ENCODE measurements at places on chromosomes 3 and 15. TPM values are rescaled to one million over a fixed set of nuclear protein-coding genes. Genes with fewer than 3 reads are reported as not detected.
A peak's percentile ranks its signal among the peaks of the same experiment; 100 is the strongest.

DNA sequence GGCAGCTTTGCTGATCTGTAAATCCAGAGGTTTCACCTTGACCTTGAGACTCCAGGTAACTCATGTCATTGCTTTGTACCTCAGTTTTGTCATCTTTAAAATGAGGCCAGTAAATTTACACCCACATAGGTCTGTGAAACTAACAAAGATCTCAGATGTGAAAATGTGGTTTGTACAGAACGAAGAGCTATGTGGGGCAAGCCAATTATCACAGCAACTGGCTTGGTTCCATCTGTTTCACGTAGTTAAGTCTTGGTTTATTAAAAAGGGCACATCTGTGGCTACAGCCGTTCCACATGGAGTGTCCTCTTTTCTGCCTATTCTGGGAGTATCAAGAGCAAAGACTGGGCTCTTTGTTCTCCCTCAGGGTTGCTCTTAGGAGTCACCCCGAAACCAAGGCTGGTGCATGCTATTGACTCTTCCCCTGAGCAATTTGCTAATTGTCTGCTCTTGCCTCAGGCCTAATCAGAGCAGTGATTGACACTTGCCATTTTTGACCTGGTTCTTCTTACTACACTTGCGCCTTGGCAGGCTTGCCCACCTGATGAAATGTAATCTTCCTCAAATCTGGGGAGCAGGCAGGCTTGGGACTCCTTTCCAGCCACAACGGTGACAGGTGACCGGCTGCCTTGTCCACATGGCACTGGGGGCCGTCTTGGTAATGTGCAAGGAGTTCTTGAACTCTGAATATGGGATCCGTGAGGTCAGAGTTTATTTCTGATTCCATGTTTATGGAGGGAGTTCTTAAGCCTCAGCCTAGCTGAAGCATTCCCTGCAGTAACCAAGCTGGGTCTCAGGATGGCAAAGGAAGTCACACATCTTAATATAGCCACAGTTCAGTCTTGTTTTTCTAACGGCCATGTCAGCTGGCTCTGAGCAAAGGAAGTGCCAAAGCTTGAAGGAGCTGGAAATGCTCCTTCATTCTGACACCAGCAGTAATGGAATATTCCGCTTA is 40.1 kb downstream of the EAF1 start:
- no peak overlapping the region for H3K4me3 ChIP-seq
- H3K4me1 ChIP-seq: peaks cover 5% of the 10 kb centered on the region
- no peaks in the 10 kb centered on the region for H3K36me3 ChIP-seq

GRCh38 chr3:197942956-197943556 is 6.9 kb upstream of the RPL35A start:
- H3K36me3 ChIP-seq: no peaks in the 10 kb centered on the region
- H3K27me3 ChIP-seq: no peaks in the 10 kb centered on the region
- H3K4me1 ChIP-seq: no peaks in the 10 kb centered on the region
- no peak overlapping the region for H3K27ac ChIP-seq
- H3K4me3 ChIP-seq: no peak overlapping the region
- no peak for DNase-seq

DNA sequence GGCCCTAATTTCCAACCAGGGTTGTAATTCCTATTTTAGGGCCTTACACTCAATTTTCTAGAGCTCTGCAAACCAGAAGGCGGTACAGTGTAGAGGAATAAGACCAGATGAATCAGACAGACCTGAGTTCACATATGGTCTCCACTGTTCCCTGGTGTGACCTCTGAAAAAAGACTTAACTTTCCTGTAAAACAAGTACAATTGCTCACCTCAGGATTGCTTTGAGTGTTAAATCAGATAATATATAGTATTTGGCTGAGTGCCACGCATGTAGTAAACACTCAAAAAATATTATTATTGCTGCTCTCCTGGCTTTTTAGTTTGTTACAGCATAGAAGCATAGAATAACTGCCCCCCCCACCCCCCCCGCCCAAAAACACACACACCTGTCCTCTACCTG is 51.0 kb upstream of the STT3B start:
- DNase-seq: no peak
- no peaks in the 10 kb centered on the region for H3K27me3 ChIP-seq
- H3K4me3 ChIP-seq: no peak overlapping the region
- no peak overlapping the region for H3K27ac ChIP-seq
- no peaks in the 10 kb centered on the region for H3K36me3 ChIP-seq

DNA sequence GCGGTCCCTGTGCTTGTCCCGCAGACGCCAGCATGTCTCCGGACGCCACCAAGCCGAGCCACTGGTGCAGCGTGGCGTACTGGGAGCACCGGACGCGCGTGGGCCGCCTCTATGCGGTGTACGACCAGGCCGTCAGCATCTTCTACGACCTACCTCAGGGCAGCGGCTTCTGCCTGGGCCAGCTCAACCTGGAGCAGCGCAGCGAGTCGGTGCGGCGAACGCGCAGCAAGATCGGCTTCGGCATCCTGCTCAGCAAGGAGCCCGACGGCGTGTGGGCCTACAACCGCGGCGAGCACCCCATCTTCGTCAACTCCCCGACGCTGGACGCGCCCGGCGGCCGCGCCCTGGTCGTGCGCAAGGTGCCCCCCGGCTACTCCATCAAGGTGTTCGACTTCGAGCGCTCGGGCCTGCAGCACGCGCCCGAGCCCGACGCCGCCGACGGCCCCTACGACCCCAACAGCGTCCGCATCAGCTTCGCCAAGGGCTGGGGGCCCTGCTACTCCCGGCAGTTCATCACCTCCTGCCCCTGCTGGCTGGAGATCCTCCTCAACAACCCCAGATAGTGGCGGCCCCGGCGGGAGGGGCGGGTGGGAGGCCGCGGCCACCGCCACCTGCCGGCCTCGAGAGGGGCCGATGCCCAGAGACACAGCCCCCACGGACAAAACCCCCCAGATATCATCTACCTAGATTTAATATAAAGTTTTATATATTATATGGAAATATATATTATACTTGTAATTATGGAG is 79.1 kb downstream of the SMAD6 start:
- H3K4me3 ChIP-seq: no peak overlapping the region
- no peaks in the 10 kb centered on the region for H3K4me1 ChIP-seq
- H3K27ac ChIP-seq: no peak overlapping the region
- no peaks in the 10 kb centered on the region for H3K36me3 ChIP-seq
- no peak for DNase-seq

DNA sequence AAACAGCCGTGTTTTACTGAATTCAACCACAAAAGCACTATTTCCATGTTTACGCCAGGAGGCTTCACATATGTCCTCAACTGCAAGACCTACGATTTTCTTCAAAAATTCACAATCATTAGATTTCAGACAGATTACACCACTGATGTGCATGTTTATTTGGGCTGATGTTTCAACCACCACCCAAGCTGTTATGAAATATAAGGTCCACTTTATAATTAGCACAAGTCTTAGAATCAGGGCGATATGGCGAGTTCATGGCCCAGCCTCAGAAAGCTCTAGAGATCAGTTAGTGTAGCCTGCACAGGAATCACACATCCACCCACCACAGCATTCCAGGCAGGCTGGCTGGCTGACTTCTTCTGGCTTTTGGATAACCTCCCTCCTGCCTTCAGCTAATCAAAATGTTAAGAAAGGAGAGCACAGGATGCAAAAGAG is 15.4 kb downstream of the SH3BP5 start:
- no peak overlapping the region for H3K27ac ChIP-seq
- H3K36me3 ChIP-seq: peaks cover 3% of the 10 kb centered on the region
- DNase-seq: no peak
- H3K27me3 ChIP-seq: no peaks in the 10 kb centered on the region
- H3K4me3 ChIP-seq: no peak overlapping the region

Gene CSTA
- not detected for total RNA-seq

DNA sequence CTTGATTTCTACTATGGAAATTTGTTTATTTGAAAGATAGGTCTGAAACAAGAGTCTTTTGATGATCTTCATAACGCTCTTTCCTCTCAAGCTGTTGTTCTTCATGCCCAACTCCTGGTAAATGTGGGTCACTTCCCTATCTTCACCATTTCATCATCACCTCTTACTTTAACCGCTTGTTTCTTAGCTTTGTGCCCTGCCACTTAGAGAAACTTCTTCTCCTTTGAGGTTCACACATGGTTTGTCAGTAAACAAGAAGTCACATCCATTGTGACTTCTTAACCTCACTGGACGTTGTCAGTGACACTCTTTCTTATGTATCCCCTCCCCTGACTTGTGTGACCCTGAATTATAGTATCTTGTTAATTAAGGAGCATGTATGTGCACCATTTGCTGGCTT is 16.9 kb upstream of the P2RY13 start:
- H3K4me3 ChIP-seq: peak overlapping the region; percentile 48
- H3K27ac ChIP-seq: no peak overlapping the region
- H3K4me1 ChIP-seq: no peaks in the 10 kb centered on the region
- no peak for DNase-seq
- peaks cover 21% of the 10 kb centered on the region for H3K27me3 ChIP-seq

Gene ITGB5
- 2.8 TPM for total RNA-seq

- H3K27me3 ChIP-seq: no peaks in the 10 kb centered on the region
- no peak overlapping the region for H3K27ac ChIP-seq
- DNase-seq: no peak
- no peaks in the 10 kb centered on the region for H3K36me3 ChIP-seq
Measured at GRCh38 chr3:41092844-41093243, 106.5 kb upstream of the CTNNB1 start.

Gene PLA2G4D
- not detected for total RNA-seq

DNA sequence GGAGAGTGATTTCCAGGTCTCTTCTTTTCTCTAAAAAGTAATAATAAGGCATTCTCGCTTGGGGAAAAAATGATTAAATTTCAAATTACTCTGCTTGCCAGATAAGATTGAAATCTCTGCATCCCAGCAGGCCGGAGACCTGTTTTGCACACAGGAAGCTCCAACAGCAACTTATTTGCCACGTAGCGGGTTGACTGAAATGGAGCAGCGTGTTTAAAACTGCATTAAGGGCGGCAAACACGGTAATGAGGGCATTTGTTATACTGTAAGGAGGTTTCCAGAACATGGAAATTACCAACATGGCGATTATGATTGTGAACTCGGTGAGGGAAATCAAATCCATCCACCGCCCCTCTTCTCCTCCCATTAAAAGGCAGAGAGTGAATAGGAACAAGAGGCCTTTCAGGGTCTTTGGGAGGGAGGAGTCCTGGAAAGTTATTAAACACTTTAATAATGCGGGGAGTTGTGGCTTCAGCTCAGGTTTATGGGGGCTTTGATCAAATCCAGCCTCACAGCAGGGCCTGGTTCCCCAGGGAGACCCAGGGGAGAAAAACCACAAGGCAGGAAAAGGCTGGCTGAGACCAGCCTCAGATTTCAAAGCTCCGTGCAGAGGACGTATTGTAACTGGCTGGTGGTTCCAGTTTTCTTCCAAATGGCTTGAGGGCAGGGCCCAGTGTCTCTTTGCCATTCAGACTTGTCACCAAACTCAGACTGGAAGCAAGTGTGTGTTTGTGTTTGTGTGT is 242.3 kb downstream of the TLE3 start:
- H3K4me3 ChIP-seq: no peak overlapping the region
- peaks cover 10% of the 10 kb centered on the region for H3K4me1 ChIP-seq
- no peak overlapping the region for H3K27ac ChIP-seq
- no peaks in the 10 kb centered on the region for H3K36me3 ChIP-seq
- H3K27me3 ChIP-seq: peaks cover 9% of the 10 kb centered on the region

GRCh38 chr3:62940771-62941563 is 65.8 kb upstream of the CADPS start:
- H3K4me3 ChIP-seq: no peak overlapping the region
- no peaks in the 10 kb centered on the region for H3K36me3 ChIP-seq
- no peak overlapping the region for H3K27ac ChIP-seq
- no peak for DNase-seq
